ENCODE measurements at places on chromosomes 1 and 21. TPM values are rescaled to one million over a fixed set of nuclear protein-coding genes. Genes with fewer than 3 reads are reported as not detected.

Gene BMP8B
- 4.9 TPM for total RNA-seq

DNA sequence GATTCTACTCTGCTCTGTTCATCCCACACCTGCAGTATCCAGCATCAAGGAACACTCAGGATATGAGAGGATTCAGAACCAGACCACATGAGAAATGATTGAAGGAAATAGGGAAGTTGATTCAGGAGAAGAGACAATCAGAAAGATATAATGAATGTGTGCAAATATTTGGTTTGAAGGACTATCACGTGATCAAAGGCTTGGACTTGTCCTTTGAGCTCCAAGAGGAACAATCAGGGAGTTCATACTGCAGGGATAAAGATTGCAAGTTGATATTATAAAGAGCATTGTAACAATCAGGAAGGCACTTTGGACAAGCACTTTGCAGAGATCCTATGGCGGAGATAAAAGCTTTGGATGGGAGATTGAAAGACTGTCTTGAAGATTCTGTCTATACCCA, 13.9 kb upstream of the PIGM start:
- H3K4me1 ChIP-seq: no peaks in the 10 kb centered on the region
- no peak overlapping the region for H3K27ac ChIP-seq

GRCh38 chr21:37520801-37521200, 154.2 kb downstream of the DYRK1A start:
- peaks cover 4% of the 10 kb centered on the region for H3K4me1 ChIP-seq
- no peak overlapping the region for H3K27ac ChIP-seq
- no peaks in the 10 kb centered on the region for H3K27me3 ChIP-seq
- no peak for DNase-seq

DNA sequence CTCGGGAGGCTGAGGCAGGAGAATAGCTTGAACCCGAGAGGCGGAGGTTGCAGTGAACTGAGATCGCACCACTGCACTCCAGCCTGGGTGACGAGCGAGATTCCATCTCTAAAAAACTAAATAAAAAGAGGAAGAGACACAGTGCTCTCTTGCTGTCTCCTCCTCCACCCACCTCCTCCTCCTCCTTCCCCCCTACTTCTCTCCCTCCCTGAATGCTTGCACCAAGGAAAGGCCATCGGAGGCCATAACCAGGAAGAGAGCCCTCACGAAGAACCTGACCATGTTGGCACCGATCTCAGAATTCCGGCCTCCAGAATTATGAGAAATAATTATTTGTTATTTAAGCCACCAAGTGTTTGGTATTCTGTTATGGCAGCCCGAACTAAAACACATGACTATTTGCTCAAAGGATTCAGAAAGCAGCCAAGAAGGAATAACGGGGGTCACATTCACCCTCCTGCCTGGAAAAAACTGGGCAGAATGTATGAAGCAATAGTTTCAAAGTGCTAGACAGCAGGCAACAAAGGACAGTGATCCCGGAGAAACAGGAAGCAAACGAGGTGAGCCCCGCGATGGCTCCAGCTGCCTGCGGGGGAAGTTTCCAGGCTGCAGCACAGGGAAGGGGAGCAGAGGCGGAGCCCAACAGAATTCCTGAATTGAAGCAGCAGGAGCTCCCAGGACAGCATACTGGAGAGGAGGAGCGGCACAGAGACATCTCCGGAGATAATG, 35.8 kb downstream of the LDLRAD1 start:
- H3K27ac ChIP-seq: peak overlapping the region; percentile 76
- peak overlapping the region; percentile 62 for H3K4me3 ChIP-seq
- H3K27me3 ChIP-seq: no peaks in the 10 kb centered on the region
- H3K36me3 ChIP-seq: no peaks in the 10 kb centered on the region
- peaks cover 14% of the 10 kb centered on the region for H3K4me1 ChIP-seq

GRCh38 chr1:199751962-199752687, 275.4 kb upstream of the NR5A2 start:
- H3K36me3 ChIP-seq: no peaks in the 10 kb centered on the region
- DNase-seq: no peak
- H3K27me3 ChIP-seq: peaks cover 2% of the 10 kb centered on the region
- H3K27ac ChIP-seq: no peak overlapping the region

DNA sequence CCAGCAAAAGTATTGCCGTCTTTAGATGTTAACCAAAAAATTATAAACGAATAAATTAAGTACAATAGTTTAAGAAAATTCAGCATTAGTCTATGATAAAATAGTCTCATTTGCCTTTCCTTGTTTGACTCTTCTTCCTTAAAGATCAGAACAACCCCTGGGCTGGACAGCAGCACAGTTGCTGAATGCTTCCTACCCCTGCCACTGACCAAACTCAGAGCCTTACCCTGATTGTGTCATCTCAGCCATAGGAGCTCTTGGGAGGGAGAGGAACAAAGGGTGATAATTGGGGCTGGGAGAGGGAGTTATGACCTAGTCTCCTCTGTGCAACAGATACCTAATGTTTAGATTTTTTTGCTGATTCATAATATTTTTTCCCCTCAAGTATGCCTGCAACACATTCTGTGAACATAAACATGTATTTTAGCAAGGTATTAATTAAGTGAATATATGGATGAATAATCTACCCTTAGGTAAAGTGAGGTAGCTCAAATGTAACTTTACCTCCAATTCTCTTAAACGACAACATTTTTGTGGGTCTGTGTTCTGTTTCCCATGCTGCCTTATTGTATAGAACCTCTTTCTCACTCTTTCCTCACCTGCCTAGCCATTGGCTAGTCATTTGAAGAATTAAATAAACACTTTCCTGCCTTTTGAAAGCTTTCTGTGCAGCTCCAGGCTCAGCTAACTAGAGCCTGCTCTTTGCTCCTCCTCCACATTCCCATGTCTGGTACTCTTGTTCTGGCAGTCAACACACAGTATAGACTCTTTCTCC, 46.1 kb downstream of the FGGY start:
- H3K4me1 ChIP-seq: no peaks in the 10 kb centered on the region
- H3K4me3 ChIP-seq: no peak overlapping the region
- no peak for DNase-seq

- H3K4me1 ChIP-seq: no peaks in the 10 kb centered on the region
- no peaks in the 10 kb centered on the region for H3K36me3 ChIP-seq
- no peak overlapping the region for H3K4me3 ChIP-seq
- no peak for DNase-seq
Measured at GRCh38 chr1:209406168-209406567, 177.3 kb upstream of the CAMK1G start.

DNA sequence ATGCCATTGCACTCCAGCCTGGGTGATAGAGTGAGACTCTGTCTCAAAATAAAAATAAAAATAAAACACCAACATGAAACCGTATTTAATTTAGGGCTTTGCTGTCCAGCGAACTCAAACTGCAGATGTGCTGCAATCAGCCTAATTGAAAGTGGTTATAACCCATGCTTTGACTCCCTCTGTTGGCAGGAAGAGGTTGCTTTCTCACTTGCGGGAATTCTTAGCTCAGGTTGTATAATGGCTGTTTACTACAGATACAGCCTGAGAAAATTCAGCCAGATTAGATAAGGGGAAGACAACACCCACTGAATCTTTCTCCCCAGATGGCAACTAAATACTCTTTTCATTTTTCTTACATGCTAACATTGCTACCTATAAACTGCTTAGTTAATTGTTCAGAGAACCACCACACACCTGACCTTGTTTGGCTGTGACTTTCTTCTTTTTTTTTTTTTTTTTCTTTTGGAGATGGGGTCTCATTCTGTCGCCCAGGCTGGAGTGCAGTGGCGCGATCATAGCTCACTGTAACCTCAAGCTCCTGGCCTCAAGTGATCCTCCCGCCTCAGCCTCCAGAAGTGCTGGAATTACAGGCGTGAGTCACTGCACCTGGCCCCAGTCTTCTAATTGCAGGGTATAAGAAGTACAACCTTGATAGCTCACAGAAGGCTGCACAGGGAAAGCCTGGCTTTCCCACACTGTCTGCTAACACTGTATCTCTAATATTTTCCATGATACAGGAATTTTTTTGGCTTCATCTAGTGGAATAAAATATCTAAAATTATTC, 34.6 kb downstream of the DNTTIP2 start:
- H3K27ac ChIP-seq: no peak overlapping the region
- no peak overlapping the region for H3K4me3 ChIP-seq
- peak; percentile 91 for DNase-seq
- H3K4me1 ChIP-seq: peaks cover 2% of the 10 kb centered on the region
- H3K36me3 ChIP-seq: no peaks in the 10 kb centered on the region
- H3K27me3 ChIP-seq: no peaks in the 10 kb centered on the region

GRCh38 chr1:150311762-150312161, 9.6 kb upstream of the PRPF3 start:
- H3K36me3 ChIP-seq: no peaks in the 10 kb centered on the region
- no peaks in the 10 kb centered on the region for H3K4me1 ChIP-seq
- no peak overlapping the region for H3K4me3 ChIP-seq
- DNase-seq: no peak

DNA sequence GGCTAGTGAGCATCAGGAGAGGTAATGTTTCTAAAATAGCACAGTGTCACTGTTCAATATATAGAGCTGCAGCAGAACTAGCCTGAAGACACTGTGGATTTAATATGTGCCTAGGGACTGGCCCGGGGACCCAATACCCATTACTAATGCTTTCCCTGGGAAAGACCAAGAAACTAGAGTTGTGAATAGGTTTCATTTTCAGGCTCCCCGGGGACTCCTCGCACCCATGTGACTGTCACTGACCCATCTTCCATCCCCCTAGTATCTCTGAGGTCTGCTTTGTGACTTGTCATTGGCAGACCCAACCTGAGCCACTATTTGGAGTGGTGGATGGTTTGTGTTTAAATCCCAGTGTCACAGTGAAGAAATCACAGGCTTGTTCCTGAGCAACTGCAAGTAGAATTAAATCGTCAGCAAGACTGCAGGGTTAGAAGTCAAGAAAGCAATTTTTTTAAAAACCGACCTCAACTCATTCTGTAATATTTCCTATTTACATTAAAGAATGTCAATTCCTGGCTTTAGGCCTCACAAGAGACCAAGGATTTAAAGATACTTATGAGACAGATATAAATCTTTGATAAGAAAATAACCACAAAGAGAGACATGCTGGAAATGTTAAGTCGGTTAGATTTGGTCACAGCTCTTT, 130.0 kb upstream of the TNR start:
- H3K4me3 ChIP-seq: no peak overlapping the region
- no peak overlapping the region for H3K27ac ChIP-seq
- H3K36me3 ChIP-seq: no peaks in the 10 kb centered on the region
- no peaks in the 10 kb centered on the region for H3K27me3 ChIP-seq

GRCh38 chr1:203338335-203339036, 12.4 kb downstream of the FMOD start:
- no peaks in the 10 kb centered on the region for H3K27me3 ChIP-seq
- H3K36me3 ChIP-seq: no peaks in the 10 kb centered on the region
- no peak for DNase-seq
- no peak overlapping the region for H3K4me3 ChIP-seq

- H3K27me3 ChIP-seq: no peaks in the 10 kb centered on the region
- no peaks in the 10 kb centered on the region for H3K4me1 ChIP-seq
- no peak for DNase-seq
- no peaks in the 10 kb centered on the region for H3K36me3 ChIP-seq
- H3K4me3 ChIP-seq: no peak overlapping the region
- H3K27ac ChIP-seq: no peak overlapping the region
Measured at GRCh38 chr1:239909898-239910297, 181.8 kb upstream of the FMN2 start.

- H3K4me3 ChIP-seq: no peak overlapping the region
- H3K27me3 ChIP-seq: no peaks in the 10 kb centered on the region
- no peak overlapping the region for H3K27ac ChIP-seq
Measured at GRCh38 chr1:3113741-3114056, 44.7 kb downstream of the PRDM16 start.

DNA sequence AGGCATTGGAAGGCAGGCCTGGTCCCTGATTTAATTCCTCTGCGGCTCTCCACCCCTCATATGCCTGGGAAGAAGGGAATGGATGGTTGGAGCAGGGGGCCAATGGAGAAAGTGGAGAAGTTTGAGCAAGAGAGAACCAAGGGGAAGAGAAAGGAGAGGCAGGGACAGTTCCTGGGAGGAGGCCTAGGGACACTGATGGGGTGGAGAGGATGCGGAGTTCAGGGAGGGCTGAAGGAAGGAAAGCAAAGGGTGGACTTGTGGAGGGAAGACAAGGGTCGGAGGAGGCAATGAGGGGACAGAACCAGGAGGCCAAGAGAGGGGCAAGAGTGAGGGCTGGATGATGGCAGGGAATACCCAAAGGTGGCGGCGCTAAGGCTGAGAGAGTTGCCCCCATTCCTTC, 7.1 kb downstream of the ZBTB7B start:
- no peaks in the 10 kb centered on the region for H3K27me3 ChIP-seq
- no peaks in the 10 kb centered on the region for H3K36me3 ChIP-seq
- no peak overlapping the region for H3K4me3 ChIP-seq
- DNase-seq: no peak
- H3K27ac ChIP-seq: no peak overlapping the region
- H3K4me1 ChIP-seq: peaks cover 53% of the 10 kb centered on the region

DNA sequence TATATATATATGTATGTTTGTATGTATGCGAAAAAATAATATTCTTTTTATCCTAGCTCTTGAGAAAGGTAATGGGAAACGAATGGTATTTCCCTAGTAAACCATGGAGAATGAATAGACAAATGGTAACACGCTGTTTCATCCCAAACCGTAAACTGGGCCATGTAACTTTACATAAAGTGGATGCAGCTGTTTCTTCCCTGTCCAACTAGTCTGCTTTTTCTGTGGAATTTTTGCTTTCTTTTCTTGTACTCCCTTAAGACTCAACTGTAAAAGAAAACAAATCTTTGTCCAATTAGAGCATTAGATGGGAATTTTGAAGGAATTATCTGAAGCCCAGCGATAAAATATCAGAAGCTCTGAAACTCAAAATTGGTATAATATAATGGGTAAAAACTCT, 198.1 kb downstream of the NFIA start:
- no peaks in the 10 kb centered on the region for H3K27me3 ChIP-seq
- H3K36me3 ChIP-seq: no peaks in the 10 kb centered on the region
- H3K4me3 ChIP-seq: no peak overlapping the region
- DNase-seq: no peak
- no peaks in the 10 kb centered on the region for H3K4me1 ChIP-seq

DNA sequence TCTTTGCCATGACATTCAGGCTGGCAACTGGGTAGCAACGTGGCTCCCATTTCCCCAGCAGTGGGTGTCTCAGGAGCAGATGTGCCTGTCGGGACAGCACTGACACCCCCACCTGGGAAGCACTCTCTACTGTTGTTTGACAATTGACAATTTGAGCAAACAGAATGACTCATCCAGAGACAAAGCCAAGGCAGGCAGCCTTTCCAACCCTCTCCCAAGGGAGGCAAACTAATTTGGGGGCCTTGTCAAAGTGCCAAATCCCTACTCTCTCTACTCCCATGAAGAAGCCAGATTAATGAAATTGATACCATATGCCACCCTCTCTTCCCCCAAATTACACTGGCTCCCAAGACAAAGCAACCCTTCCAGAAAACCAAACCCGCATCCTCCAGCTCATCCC, 65.6 kb downstream of the GRIK3 start:
- no peak overlapping the region for H3K4me3 ChIP-seq
- no peak for DNase-seq
- no peaks in the 10 kb centered on the region for H3K36me3 ChIP-seq
- H3K27me3 ChIP-seq: no peaks in the 10 kb centered on the region
- H3K4me1 ChIP-seq: no peaks in the 10 kb centered on the region

DNA sequence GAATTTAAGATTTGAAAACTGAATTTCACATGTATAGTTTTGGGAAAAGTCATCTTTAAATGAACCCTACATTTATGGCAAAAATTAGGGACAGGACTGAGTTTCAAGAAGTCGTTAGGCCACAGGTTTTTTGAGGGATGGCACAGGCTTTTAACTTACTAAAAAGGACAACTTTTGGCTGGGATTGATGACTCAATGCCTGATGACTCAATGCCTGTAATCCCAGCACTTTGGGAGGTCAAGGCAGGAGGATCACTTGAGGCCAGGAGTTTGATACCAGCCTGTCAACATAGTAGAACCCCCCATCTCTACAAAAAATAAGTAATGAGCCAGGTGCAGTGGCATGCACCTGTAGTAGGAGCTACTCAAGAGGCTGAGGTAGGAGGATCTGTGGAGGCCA, 15.9 kb downstream of the UCK2 start:
- H3K27ac ChIP-seq: no peak overlapping the region
- no peak for DNase-seq
- H3K4me3 ChIP-seq: no peak overlapping the region
- no peaks in the 10 kb centered on the region for H3K36me3 ChIP-seq

All from kidney (tissue), 22 donors.